Fibroblast of lung (primary cell): ENCODE measurements at places on chromosomes 3 and 15.
A peak's percentile ranks its signal among the peaks of the same experiment; 100 is the strongest.

DNA sequence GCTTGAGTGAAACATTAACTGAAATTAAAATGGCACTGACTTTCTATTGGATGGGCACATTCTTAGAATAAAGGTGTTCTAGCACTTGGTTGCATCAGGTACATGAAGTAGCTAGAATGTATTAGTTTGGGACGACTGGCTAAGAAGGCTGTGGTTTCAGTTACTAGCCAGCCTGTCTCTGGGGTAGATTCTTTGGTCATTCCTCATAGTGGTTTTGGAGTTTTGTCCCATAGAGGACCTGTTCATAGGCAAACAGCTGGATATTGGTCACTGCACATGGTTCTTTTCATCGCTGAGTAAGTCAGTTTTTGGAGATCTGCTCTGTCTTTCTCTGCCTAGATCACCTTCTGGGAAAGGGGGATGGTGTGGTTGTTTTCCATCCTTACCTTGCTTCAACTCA, 55.3 kb downstream of the ADAMTSL3 start:
- peak; percentile 71 for DNase-seq

- DNase-seq, result no peak
These were observed 34.6 kb downstream of the PDE8A start for GRCh38 chr15:85016275-85016674.

GRCh38 chr3:169044331-169045113, 619.0 kb downstream of the MECOM start:
- DNase-seq, result peak; percentile 47

DNA sequence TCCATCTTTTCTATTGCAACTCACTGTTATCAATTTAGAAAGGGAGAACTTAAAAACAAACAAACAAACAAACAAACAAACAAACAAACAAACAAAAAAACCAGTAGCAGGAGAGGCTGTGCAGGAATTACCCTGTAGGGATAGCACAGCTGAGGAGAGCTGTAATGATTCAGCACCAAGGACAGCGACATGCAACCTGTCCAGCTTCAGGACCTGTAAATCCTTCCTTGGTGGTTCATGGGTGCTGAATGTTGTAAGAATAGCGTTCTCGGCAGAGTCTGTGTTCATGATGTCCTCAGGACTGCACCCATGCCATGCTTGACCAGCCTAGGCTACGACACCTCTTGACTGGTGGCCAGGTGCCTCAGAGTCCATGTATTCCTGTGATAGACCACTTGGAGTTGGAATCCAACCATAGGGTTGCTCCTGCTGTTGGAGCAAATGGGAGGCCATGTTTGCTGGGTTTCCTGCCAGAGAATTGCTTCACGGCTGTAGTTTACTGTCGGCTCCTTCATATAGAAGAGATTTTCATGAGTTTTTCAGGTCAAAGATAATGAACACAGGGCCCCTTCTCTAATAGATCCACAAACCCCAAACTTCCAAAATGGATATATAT, 65.9 kb downstream of the CACNA2D3 start:
- peak; percentile 40 for DNase-seq

DNA sequence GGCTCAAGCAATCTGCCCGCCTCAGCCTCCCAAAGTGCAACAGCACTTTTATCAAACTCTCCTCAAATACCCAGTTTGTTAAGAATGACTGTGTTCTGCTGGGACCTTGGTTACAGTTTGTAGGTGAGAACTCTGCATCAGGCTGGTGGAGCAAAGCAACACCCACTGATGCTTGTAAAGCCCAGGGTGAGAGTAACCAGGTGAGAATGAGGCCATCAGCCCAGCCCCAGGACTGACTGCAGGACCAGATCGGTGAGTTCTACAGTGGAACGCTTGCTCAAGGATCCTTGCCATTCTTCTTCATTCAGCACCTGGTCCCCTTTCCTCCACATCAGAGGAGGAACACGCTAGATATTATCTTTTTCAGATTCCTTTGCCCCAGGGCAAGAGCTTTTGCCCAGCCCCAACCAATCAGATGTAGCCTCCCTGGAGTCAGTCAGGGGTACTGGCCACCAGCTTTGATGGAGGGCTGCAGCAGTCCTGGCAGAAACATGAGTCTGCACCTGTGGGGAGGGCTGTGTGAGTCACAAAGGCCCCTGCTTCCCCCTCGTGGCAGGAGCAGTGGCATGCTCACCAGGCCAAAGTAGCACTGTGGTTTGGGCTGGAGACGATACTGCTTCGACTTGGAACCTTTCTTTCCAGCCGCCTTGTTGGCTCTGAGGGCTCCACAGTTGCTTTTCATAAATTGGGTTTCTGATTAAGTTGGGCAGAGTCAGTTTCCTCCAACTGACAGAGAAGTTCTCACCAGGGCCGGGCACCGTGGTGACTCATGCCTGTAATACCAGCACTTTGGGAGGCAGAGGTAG, 3.5 kb upstream of the SHISA5 start:
- DNase-seq, result peak; percentile 51

GRCh38 chr3:8647137-8647985, 2.8 kb upstream of the SSUH2 start:
- no peak for DNase-seq

DNA sequence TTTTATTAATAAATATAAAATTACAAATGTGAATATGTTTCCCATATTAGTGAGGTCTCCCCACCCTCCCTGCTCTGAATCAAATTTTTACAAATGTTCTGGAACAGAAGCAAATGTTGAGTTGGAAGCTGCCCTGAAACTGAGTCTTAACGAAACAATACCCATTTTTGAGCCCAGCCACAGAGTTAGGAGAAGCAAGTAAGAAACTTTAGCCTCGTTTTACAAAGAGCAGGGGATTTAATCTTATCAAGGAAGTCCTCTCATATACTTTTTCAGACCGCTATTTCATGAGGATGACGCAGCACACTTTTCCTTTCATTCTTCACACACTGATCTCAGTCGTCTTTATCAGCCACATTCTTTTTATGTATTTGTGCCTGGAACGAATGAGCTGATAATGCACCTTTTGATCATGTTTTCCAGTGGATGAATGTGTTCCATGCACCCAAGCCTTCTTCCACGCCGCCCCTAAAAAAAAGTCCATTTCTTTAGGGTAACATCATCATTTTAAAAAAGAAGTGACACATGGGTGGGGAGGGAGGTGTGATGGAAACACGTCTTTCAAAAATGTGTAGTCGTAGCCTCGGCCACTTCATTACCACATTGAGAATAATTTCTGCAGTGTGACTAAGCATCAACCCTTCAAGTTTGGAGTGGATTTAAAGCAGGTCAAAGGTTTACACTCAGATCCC, 48.1 kb downstream of the SETMAR start:
- DNase-seq, result peak; percentile 68

DNA sequence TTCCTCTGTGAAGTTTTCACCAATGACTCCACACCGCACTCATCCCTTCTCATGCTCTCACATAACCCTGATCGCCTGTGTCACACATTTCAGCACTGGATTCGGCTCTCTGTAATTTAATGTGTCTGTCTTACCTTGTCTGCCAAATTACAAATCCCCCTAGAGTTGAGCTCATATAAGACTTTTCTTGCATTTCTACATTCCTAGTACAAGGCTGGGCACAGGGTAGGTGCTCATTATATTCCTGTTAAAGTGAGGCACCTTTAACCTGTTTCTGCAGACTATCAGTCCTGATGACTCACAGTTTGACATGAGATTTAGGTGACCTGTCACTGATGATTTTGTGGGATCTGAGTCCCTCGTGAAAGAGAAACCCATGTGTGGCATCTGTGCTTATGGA, 22.6 kb downstream of the TGM5 start:
- no peak for DNase-seq

GRCh38 chr3:26100176-26100575, 310.3 kb downstream of the OXSM start:
- no peak for DNase-seq

DNA sequence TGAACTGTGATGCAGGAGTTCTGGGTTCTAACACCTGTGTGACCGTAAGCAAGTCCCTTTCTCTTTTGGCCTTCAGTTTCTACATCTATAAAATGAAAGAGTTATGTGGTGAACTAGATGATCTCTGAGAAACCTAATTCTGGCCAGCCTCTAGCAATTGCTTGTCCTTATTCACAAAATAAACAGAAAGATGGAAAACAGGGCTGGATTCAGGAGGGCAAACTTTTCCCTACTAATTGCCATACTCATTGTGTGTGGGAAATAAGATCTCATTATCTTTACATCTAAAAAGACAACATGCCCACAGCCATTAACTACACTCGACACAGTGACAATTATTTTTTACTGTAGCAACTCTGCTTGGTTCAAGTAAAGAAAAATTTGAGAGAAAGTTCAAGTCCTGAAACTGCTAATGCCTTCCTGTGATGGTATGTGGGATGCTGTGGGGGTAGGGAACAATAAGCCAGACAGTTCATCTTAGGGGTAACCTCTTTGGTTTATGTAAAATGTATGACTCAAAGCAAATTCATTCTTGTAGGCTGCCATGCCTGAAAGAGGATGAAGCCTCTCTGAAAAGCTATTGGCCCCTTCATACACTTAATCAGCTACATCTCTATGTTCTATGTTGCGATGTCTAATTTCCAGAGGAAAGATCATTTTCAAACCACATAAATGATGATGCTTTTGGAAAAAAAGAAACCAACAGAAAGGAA, 177.6 kb upstream of the BCL6 start:
- peak; percentile 89 for DNase-seq

- no peak for DNase-seq
These were observed 386.0 kb upstream of the LRRC3B start for GRCh38 chr3:26236531-26236930.

DNA sequence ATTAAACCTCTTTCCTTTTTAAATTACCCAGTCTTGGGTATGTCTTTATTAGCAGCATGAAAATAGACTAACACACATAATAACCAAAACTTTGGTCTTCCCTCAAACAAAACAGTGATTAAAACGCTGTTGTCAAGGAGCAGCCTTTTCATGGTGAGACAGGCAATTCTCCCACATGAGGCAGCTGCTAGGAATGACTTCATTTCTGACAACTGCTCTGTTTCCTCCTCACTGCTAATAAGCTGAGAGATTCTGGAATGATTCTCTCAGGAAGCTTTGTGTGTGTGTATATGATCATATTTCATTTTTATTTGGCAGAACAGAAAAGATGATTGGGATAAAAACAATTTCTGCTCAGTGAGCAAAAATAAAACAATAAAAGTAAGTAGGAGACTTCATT, 580.6 kb upstream of the ADAMTS9 start:
- peak; percentile 27 for DNase-seq
